ENCODE measurements at places on chromosomes 12 and 14. TPM values are rescaled to one million over a fixed set of nuclear protein-coding genes. Genes with fewer than 3 reads are reported as not detected.

DNA sequence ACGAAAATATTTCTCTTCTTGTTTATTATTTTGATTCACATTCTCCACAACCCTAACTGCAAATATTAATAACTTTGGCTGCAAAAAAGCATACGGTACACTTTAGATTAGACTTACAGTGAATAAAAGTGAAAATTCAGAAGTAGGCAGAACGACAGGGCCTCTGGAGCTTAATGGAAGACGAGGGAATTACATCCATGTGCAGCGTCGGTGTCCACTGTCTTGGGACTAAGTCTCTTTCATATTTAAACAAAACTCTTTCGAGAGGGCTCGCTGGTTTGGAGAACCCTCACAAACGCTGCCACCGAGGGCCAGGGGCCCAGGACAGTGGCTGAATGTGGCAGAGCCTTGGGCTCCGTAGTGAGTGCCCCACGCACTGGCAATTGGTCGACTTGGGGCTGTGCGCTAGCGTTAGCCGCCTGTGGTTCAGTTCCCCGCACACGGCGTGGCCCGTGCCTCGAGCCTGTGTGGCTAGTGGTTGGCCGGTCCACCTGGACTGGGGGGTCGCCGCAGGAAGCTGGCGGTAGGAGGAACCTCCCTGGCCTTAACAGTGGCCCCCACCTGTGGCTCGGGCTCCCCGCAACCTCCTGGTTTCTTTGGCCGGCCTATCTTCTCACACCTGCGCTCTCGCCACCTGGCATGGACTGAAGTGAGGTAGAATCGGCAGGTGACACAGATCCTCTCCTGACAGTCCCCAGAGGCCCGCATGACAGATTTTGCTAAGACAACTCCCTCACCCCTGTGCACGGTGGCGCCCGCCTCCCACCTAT is 739 bp upstream of the PAX9 start:
- no peak overlapping the region for H3K27ac ChIP-seq
- H3K27me3 ChIP-seq = peaks cover 84% of the 10 kb centered on the region
- no peak overlapping the region for H3K4me3 ChIP-seq
- H3K4me1 ChIP-seq = peaks cover 6% of the 10 kb centered on the region
- no peak for DNase-seq
- peaks cover 4% of the 10 kb centered on the region for H3K36me3 ChIP-seq

DNA sequence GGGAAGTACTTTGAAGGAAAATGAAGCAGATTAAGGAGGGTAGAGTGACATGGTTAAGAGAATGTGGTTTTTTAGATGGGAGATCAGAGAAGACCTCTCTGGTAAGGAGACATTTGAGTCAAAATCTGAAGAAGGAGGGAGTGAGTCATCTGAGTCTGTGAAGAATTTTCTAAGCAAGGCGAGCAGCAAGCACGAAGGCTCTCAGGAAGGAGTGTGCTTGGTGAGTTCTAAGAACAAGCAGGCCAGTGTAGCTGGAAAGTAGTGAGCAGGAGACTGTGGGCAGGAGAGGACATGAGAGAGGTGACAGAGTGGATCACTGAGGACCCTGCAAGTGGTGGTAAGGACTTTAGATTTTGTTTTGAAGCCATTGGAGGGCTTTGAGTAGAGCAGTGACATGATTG is 76.3 kb upstream of the FUT8 start:
- no peaks in the 10 kb centered on the region for H3K27me3 ChIP-seq
- peaks cover 23% of the 10 kb centered on the region for H3K36me3 ChIP-seq
- peak; percentile 63 for DNase-seq
- peak overlapping the region; percentile 91 for H3K4me3 ChIP-seq
- peak overlapping the region; percentile 96 for H3K27ac ChIP-seq
- H3K4me1 ChIP-seq = peaks cover 59% of the 10 kb centered on the region

DNA sequence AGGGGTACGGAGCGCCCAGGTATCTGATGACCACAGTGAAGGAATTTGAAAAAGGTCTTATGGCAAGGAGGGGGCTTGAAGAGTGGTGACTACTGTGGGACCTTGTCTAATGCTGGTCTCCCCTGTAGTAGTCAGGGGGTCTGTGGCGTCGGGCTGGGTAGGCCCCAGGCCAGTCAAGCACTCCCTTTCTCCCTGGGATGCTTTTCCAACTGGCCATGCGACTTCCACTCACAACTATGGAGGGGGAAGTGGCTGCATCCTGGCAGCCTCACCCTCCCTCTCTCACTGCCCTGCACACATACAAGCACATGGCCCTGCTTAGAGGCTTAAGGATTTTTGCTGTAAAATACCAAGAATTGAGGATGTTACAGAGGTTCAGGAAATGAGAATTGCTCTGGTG is 4.1 kb downstream of the TSPAN11 start:
- H3K27me3 ChIP-seq = peaks cover 34% of the 10 kb centered on the region
- H3K4me3 ChIP-seq = no peak overlapping the region
- no peak for DNase-seq
- H3K4me1 ChIP-seq = no peaks in the 10 kb centered on the region

GRCh38 chr12:78431931-78432330 is 432.6 kb upstream of the SYT1 start:
- H3K4me3 ChIP-seq = no peak overlapping the region
- no peaks in the 10 kb centered on the region for H3K27me3 ChIP-seq
- no peaks in the 10 kb centered on the region for H3K36me3 ChIP-seq
- no peak for DNase-seq
- no peaks in the 10 kb centered on the region for H3K4me1 ChIP-seq

- peaks cover 5% of the 10 kb centered on the region for H3K36me3 ChIP-seq
- peak overlapping the region; percentile 74 for H3K27ac ChIP-seq
- peaks cover 6% of the 10 kb centered on the region for H3K4me1 ChIP-seq
- H3K4me3 ChIP-seq = no peak overlapping the region
- peaks cover 82% of the 10 kb centered on the region for H3K27me3 ChIP-seq
- DNase-seq = no peak
Observed at GRCh38 chr14:36662543-36663403, 1.1 kb downstream of the PAX9 start.

DNA sequence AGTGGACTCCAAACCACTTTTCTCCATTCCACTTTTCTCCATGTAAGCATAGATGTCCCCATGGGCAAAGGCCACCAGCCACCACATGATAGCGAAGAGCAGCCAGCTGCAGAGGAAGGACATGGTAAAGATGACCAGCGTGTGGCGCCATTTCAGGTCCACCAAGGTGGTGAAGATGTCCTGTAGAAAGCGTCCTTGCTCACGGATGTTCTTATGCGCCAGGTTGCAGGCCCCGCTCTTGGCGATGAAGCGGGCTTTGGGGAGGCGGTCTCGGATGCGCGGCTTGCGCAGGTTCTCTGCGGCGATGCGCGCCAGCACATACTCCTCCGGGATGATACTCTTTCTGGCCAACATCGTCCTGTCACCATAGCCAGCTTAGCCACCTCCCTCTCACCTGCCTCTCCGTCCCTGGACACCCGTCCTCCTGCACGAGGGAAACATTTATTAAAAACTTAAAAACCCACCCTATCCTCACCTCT is 1.2 kb downstream of the KCNJ8 start:
- no peaks in the 10 kb centered on the region for H3K4me1 ChIP-seq
- peaks cover 40% of the 10 kb centered on the region for H3K27me3 ChIP-seq
- no peak overlapping the region for H3K4me3 ChIP-seq
- H3K36me3 ChIP-seq = no peaks in the 10 kb centered on the region

- peaks cover 7% of the 10 kb centered on the region for H3K27me3 ChIP-seq
- H3K4me1 ChIP-seq = peaks cover 45% of the 10 kb centered on the region
- H3K36me3 ChIP-seq = peaks cover 2% of the 10 kb centered on the region
- no peak for DNase-seq
Observed at GRCh38 chr12:27555361-27555760, 31.4 kb downstream of the PPFIBP1 start.

DNA sequence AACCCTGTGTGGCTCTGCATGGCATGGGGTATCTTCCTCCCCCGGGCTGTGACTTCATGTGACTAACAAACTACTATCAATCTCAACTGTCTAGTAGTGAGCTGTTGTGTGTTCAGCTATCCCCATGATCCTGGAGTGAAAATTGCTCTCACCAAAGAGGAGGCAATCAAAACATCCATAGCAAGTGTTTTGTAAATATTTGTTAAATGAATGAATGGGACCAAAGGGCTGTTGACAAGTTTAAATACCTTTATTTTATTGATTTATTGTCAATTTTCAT is 138.1 kb upstream of the CPM start:
- peaks cover 7% of the 10 kb centered on the region for H3K27me3 ChIP-seq
- H3K4me3 ChIP-seq = no peak overlapping the region
- no peaks in the 10 kb centered on the region for H3K36me3 ChIP-seq
- peaks cover 23% of the 10 kb centered on the region for H3K4me1 ChIP-seq
- no peak overlapping the region for H3K27ac ChIP-seq

DNA sequence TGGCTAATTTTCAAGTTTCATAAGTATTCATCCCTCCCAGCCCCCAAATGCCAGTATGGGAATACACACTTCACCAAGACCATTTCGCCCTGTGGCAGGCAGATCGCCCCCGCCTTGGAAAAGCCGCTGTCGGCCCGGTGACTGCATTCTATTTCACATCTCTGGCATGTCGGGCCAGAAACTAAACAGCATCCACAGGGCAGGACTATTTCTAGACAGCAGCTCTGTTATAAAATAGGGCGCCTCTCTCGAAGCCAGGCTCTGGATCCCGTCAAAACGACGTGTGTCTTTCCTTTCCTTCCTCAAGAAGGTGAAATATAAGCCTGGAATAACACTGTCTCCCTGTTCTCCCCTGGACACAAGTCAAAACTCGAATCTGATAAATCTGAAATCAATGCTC is 56.8 kb downstream of the GSC start:
- H3K4me3 ChIP-seq = no peak overlapping the region
- no peak for DNase-seq
- no peaks in the 10 kb centered on the region for H3K36me3 ChIP-seq
- no peaks in the 10 kb centered on the region for H3K4me1 ChIP-seq

- H3K27me3 ChIP-seq = no peaks in the 10 kb centered on the region
- H3K4me3 ChIP-seq = peak overlapping the region; percentile 41
- DNase-seq = no peak
- peak overlapping the region; percentile 72 for H3K27ac ChIP-seq
- H3K36me3 ChIP-seq = peaks cover 22% of the 10 kb centered on the region
Observed at GRCh38 chr14:53126731-53127130, 26.4 kb downstream of the DDHD1 start.

DNA sequence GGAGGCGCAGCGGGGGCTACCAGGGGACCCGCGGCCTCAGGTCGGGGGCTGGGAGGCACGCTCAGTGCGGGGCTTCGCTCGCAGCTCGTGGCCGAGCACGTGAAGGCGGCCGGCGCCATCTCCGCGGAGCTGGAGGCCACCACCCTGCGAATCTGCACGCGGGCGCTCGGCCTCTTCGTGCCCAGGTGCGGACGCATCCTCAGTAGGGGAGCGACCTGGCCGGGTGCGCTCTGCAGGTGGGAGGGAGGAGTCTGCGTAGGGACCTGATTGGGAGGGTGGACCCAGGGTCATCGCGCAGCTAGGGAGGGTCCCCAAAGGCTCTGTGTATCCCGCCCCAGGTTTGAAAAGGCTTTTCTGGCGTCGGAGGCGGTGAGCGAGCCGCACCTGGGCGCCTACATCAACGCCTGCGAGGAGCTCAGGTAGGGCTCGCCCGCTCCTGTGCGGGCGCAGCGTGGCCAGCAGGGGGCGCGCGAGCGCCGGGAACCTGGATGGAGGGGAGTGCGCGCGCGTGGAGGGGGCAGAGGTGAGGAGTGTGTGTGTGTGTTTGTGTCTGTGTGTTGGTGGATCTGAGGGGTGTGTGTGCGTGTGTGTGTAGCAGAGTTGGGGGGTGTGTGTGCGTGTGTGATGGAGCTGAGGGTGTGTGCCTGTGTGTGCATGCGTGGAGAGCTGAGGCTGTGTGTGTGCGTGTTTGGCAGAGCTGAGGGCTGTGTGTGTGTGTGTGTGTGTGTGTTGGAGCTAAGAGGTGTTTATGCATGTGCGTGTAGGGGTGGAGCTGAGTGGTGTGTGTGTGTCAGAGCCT is 10.3 kb downstream of the EXOC3L4 start:
- H3K4me3 ChIP-seq = no peak overlapping the region
- peak; percentile 65 for DNase-seq
- no peaks in the 10 kb centered on the region for H3K36me3 ChIP-seq
- H3K4me1 ChIP-seq = peaks cover 5% of the 10 kb centered on the region
- peaks cover 38% of the 10 kb centered on the region for H3K27me3 ChIP-seq

- no peak overlapping the region for H3K4me3 ChIP-seq
- H3K36me3 ChIP-seq = no peaks in the 10 kb centered on the region
- no peak for DNase-seq
- H3K4me1 ChIP-seq = peaks cover 4% of the 10 kb centered on the region
- no peak overlapping the region for H3K27ac ChIP-seq
Observed at GRCh38 chr12:25269701-25270100, 19.0 kb upstream of the KRAS start.

DNA sequence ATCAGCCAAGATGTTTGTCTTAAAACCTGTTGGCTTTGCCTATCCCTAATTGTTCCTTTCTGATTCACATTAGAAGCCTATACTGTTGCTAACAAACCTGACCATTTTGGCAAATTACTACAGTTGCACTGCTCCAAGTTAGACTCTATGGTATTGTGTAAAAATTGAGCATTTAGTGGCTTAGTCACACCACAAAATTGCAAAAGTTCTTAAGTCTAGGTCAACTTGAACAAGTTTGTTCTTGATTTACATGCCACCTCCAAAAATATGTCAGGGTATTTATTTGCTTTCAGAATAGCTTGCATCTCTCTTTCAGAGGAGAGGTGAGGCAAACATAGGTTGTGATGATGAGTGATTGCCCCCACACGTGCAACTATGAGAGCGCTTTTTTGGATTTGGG is 27.0 kb upstream of the PTHLH start:
- H3K27me3 ChIP-seq = peaks cover 6% of the 10 kb centered on the region
- DNase-seq = no peak
- H3K36me3 ChIP-seq = no peaks in the 10 kb centered on the region
- H3K4me1 ChIP-seq = no peaks in the 10 kb centered on the region

DNA sequence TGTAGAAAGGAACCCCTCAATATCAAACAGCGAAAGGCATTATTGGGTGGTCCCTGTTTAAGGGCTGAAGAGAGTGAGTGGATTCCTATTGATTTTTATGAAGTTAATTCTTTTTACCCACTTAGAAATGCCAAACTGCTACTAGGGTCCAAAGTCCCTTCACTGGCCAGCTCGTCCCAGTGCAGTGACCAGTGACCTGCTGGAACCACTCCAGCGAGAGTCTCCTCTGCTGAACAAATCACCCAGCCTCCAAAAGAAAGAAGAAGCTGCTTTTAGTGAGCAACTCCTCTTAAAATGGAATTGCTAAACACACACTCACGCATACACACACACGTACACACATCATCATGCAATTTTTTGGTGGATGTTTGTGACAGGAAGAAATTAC is 198.2 kb upstream of the PLEKHG7 start:
- no peaks in the 10 kb centered on the region for H3K27me3 ChIP-seq
- peaks cover 1% of the 10 kb centered on the region for H3K36me3 ChIP-seq
- peaks cover 47% of the 10 kb centered on the region for H3K4me1 ChIP-seq
- no peak overlapping the region for H3K27ac ChIP-seq
- no peak overlapping the region for H3K4me3 ChIP-seq

- H3K27ac ChIP-seq = no peak overlapping the region
- no peaks in the 10 kb centered on the region for H3K36me3 ChIP-seq
- no peaks in the 10 kb centered on the region for H3K4me1 ChIP-seq
- no peak for DNase-seq
Observed at GRCh38 chr14:78424311-78424710, 254.1 kb downstream of the NRXN3 start.

Gene HPD
- total RNA-seq = not detected

Gene RNF212B
- total RNA-seq = not detected

Gene CBLN3
- total RNA-seq = 5.5 TPM

Gene FSCB
- not detected for total RNA-seq

Gene LAG3
- total RNA-seq = 268 TPM

Gene BAZ1A
- 75.0 TPM for total RNA-seq
